ENCODE measurements at places on chromosomes 12 and 14.
A peak's percentile ranks its signal among the peaks of the same experiment; 100 is the strongest.

- no peak for DNase-seq
Measured at GRCh38 chr14:71380271-71380670, 473.0 kb downstream of the PCNX1 start.

DNA sequence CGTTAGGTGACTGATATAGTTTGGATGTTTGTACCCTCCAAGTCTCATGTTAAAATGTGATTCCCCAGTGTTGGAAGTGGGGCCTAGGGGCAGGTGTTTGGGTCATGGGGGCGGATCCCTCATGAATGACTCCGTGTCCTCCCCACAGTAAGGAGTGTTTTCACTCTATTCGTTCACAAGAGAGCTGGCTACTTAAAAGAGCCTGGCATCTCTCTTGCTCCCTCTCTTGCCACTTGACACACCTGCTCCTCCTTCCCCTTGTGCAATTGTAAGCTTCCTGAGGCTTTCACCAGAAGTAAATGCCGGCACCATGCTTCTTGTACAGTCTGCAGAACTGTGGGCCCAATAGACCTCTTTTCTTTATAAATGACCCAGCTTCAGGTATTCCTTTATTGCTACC is 2.6 kb downstream of the IFI27L2 start:
- no peak for DNase-seq

DNA sequence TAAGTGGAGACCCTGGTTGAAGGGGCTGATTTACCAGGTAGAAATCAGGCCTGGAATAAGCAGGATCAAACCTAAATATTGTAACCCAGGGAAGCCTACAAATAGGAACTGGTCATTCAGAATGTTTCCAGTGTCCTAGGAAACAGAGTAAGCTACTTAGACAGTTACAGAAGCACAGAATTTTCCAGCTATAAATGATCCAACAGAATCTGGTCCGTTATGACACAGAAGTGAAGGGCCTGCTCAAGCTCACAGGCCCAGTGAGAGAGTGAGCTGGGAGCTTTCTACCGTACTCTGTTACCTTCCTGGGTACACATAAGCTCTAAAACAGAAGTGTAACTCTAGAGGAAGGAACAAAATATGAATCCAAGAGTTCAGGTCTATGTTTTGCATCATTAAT is 119.1 kb downstream of the TTC7B start:
- no peak for DNase-seq

- no peak for DNase-seq
Measured at GRCh38 chr14:99715266-99716000, 31.3 kb downstream of the CYP46A1 start.

GRCh38 chr12:92695056-92695455 is 7.7 kb upstream of the PLEKHG7 start:
- DNase-seq = no peak

GRCh38 chr14:20628063-20628854 is 13.2 kb downstream of the OR6S1 start:
- no peak for DNase-seq

DNA sequence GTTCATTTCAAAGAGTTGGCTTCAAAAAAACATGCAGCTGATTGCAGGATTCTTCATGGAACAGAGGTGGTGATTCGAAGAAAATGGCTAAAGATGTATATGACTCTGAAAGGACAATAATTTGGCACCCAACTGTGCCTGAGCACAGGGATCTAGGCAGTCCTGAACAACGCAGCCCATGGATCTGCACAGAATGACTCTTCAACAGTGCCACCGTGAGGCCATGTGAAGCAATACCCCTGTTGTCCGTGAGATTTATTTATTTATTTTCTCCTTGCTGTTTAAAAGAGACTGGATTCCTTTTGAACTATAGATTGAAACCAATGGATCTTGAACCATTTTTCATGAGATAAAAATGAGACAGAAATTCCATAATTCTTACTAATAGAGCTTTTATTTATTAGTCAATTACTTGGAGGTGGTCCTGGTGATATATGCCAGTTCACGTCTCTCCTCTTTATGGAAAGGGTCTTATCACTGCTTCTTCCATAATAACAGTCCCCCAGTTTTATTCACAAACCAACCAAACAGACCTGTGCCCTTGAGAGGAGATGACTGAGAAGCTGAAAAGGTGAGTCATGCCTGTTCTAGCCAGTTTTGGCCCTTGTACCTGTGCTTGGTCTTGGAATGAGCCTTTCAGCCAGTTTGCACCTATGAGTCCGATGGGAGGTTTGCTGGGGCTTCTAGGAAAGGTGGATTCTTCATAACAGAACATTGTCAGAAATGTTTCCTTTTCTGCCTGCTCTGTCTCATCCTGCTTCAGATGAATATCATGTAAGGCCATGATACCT is 1598.3 kb downstream of the AACS start:
- DNase-seq = no peak

- DNase-seq = no peak
Measured at GRCh38 chr12:123113026-123113425, 37.9 kb downstream of the PITPNM2 start.

GRCh38 chr12:80838708-80839107 is 99.0 kb downstream of the LIN7A start:
- no peak for DNase-seq

- no peak for DNase-seq
Measured at GRCh38 chr14:34794941-34795340, 80.2 kb downstream of the BAZ1A start.

DNA sequence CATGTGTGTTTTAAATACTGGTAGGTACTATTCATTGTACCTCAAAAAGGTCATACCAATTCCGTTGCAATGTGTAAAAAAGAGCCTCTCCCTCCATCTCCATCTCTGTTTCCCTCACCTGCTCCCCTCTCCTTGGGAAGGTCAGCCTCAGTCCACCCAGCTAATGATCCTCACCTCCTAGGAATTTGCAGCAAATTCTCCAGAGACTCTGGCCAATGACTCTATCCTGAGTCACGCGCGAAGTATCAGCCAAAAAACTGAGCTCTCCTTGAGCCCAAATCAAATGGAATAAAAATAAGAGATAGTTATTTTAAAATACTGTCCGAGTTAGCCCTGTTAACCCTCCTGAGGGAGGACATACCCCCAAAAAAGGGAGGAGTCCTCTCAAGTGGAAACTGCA is 148.4 kb downstream of the DPF3 start:
- no peak for DNase-seq

DNA sequence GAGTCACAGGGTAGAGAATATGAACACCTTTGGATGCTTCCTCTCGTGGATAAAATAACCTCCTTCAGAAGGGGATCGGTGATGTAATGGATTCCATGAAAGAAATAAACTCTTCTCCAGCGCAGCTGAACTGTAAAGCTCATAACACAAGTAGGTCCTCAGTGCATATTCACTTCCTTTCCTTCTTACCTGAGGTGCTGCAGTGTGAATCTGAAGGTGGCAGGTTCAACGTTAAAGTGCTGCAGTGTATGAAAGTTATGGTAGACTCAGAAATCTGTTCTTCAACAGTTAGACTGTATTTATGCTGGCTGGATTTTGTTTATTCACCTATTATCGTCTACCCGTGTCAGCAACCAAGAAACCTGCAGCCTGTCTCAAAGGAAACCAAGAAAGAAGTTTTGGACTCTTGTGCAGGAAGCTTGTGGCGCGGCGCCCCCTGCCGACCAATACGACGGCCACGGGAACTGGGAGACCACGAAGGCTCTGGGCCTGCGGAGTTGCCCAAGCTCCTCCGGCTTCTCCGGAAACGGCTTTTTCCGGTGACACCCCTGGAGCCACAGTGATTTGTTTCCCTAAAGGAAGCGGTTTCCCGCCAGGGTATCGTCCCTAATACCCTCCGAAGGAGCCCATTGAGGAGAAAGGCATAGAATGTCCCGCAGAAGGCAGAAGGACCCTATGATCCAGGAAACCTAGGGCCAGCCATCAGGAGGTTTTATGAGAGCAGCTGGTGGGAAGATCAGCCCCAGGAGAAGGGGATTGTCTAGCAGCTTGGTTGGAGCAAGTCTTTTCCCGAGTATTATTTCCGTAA is 17.6 kb upstream of the RNASE3 start:
- DNase-seq = no peak

DNA sequence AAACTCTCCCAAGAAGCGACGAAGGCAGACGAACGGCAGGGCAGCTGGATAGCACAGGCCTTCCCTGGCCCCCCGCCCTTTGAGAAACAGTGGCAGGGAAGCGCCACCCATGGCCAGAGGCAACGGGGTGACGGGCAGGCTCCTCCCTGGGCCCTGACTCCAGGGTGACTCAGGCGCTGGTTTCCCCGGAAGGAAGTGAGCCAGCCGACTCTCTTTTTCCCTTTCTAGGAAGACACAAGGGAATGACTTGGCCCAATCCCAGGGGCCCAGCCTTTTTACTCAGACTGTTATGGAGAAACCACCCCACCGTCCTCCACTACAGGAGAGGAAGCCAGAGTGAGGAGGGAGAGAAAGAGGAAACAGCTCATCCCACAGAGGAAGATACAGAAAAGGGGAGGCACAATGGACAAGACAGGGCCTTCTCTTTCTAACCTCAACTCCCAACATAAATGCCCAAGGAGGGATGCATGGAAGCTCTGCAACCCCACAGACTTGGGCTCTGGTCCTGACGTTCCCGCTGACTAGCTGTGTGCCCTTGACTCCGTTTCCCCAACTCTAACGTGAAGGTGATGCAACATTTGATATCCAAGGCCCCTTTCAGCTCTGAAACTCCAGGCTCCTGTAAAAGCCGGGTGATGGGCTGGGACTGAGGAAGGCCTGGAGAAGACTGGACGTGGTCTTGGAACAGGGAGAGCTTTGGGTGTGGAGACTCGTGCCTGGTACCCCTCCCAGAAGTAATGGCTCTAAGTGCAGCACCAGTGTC is 27.9 kb downstream of the ACTN1 start:
- DNase-seq = no peak

- DNase-seq = no peak
Measured at GRCh38 chr14:101460986-101461750, 100.1 kb upstream of the DIO3 start.

- no peak for DNase-seq
Measured at GRCh38 chr12:131055596-131056233, 102.0 kb downstream of the ADGRD1 start.

GRCh38 chr14:91911474-91912032 is 35.9 kb downstream of the FBLN5 start:
- DNase-seq = peak; percentile 42

GRCh38 chr12:57935331-57935730 is 6.0 kb upstream of the ATP23 start:
- no peak for DNase-seq

DNA sequence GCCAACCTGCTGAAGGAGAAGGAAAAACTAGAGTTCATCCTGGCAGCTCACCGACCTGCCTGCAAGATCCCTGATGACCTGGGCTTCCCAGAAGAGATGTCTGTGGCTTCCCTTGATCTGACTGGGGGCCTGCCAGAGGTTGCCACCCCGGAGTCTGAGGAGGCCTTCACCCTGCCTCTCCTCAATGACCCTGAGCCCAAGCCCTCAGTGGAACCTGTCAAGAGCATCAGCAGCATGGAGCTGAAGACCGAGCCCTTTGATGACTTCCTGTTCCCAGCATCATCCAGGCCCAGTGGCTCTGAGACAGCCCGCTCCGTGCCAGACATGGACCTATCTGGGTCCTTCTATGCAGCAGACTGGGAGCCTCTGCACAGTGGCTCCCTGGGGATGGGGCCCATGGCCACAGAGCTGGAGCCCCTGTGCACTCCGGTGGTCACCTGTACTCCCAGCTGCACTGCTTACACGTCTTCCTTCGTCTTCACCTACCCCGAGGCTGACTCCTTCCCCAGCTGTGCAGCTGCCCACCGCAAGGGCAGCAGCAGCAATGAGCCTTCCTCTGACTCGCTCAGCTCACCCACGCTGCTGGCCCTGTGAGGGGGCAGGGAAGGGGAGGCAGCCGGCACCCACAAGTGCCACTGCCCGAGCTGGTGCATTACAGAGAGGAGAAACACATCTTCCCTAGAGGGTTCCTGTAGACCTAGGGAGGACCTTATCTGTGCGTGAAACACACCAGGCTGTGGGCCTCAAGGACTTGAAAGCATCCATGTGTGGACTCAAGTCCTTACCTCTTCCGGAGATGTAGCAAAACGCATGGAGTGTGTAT is 2.4 kb downstream of the FOS start:
- DNase-seq = no peak

DNA sequence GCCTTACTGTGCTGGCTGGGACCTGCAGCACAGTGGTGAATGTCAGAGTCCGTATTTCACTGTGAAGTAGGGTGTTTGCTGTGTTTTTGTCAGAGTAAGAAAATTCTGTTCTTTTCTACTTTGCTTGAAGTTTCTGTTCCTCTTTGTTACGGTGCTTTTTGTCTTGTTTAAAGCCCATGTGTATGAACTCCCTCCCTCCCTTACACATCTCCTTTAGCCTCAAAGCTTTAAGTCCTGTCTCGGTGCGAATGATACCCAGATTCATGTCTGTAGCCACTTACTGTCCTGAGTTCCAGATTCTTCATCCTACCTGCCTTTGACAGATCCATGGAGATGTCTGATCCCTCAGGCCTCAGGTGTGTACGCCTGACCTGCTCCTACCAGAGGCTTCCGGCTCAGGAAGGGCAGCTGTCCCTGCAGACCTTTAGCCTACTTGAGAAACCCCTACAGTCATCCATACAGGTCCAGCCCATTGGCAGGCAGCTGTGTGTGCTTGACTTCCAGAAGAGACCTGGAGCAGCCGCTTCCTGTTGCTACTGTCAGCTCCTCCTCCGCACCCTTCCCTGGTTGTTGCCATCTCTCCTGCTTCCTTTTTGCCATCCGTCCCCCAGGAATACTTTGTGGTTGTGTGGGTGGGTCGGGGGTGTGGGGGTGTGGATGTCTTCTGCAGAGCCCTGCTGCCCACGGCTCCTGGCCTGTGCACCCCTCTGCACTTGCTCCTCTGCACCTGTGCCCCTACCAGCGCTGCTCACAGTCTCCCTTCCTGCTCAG is 72.9 kb downstream of the DDX51 start:
- no peak for DNase-seq

DNA sequence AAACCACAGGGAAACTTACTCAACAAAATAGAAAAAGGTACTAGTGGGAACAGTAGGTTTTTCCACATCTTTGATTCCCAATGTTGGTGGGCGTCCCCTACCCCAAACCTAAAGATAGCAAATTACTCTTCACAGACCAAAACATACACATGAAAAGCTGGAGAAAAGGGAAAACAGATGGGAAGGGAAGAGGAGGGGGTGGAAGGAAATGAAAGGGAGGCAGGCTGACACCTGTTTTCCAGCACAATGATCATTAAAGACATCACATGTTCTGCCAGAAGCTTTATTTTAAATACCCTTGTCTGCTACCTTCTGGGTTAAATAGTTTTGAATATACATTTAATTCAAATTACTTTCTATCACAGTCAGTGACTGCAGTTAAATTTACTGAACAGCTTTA is 1617.9 kb upstream of the SEL1L start:
- DNase-seq = no peak

- no peak for DNase-seq
Measured at GRCh38 chr12:67430708-67431335, 161.7 kb downstream of the CAND1 start.

GRCh38 chr12:128455851-128456250 is 188.9 kb downstream of the TMEM132C start:
- DNase-seq = no peak
